A549 treated with RU486 at 1 μM for 4 hours (cell line): ENCODE measurements at places on chromosomes 12 and 14. TPM values are rescaled to one million over a fixed set of nuclear protein-coding genes. Genes with fewer than 3 reads are reported as not detected.

ANO4 gene
- 0.09 to 0.33 TPM (median 0.17 TPM) in 4 of 5 replicates, not detected in the other for total RNA-seq

ASCL1 gene
- not detected in 5 replicates for total RNA-seq

RNF212B gene
- total RNA-seq: not detected in 5 replicates

SPIC gene
- not detected in 5 replicates for total RNA-seq

KRT72 gene
- not detected in 5 replicates for total RNA-seq

ADAM21 gene
- 0.07 TPM in 1 of 5 replicates, not detected in the others for total RNA-seq

IFNG-AS1 gene
- total RNA-seq: not detected in 5 replicates

AQP6 gene
- total RNA-seq: not detected in 5 replicates

TAS2R30 gene
- not detected in 5 replicates for total RNA-seq

SERPINA1 gene
- total RNA-seq: 0.45 to 3.1 TPM (median 0.61 TPM) in 5 replicates

EIF2S3B gene
- total RNA-seq: 0.28 to 0.60 TPM (median 0.46 TPM) in 5 replicates

GALNT9 gene
- 3.2 to 7.4 TPM (median 6.5 TPM) in 5 replicates for total RNA-seq

TMEM30B gene
- 0.10 to 0.33 TPM (median 0.22 TPM) in 5 replicates for total RNA-seq

MFAP5 gene
- 0.17 to 0.36 TPM (median 0.26 TPM) in 3 of 5 replicates, not detected in the others for total RNA-seq

NANOG gene
- total RNA-seq: not detected in 5 replicates

MYG1 gene
- 74.9 to 114 TPM (median 93.0 TPM) in 5 replicates for total RNA-seq

MYL2 gene
- total RNA-seq: 0.25 to 0.27 TPM in 2 of 5 replicates, not detected in the others

CLEC14A gene
- not detected in 5 replicates for total RNA-seq

HRK gene
- 0.43 to 0.78 TPM (median 0.62 TPM) in 5 replicates for total RNA-seq

E2F7 gene
- 6.3 to 8.3 TPM (median 7.9 TPM) in 5 replicates for total RNA-seq

RTN1 gene
- 0.06 TPM in 1 of 5 replicates, not detected in the others for total RNA-seq

PTPRO gene
- 0.05 to 0.08 TPM in 2 of 5 replicates, not detected in the others for total RNA-seq

NEUROD4 gene
- total RNA-seq: not detected in 5 replicates

RTL1 gene
- total RNA-seq: 0.26 to 0.34 TPM (median 0.27 TPM) in 5 replicates

WNT5B gene
- total RNA-seq: 1.3 to 2.3 TPM (median 2.1 TPM) in 5 replicates

MYO1H gene
- not detected in 5 replicates for total RNA-seq

OTOGL gene
- 0.02 TPM in 1 of 5 replicates, not detected in the others for total RNA-seq

IAPP gene
- not detected in 5 replicates for total RNA-seq

LMBR1L gene
- 11.4 to 17.1 TPM (median 12.8 TPM) in 5 replicates for total RNA-seq

ADCY6 gene
- 10.1 to 16.3 TPM (median 15.7 TPM) in 5 replicates for total RNA-seq

SERPINA9 gene
- total RNA-seq: not detected in 5 replicates

KRT75 gene
- total RNA-seq: 0.11 to 0.35 TPM (median 0.24 TPM) in 5 replicates

SRSF9 gene
- 185 to 248 TPM (median 226 TPM) in 5 replicates for total RNA-seq

BICDL1 gene
- 2.3 to 4.5 TPM (median 4.1 TPM) in 5 replicates for total RNA-seq

PLXNC1 gene
- 0.02 to 0.12 TPM (median 0.08 TPM) in 4 of 5 replicates, not detected in the other for total RNA-seq

CLEC1B gene
- total RNA-seq: not detected in 5 replicates

PTPN21 gene
- 6.0 to 9.1 TPM (median 8.0 TPM) in 5 replicates for total RNA-seq

NDUFB1 gene
- 314 to 463 TPM (median 357 TPM) in 5 replicates for total RNA-seq

CLEC2B gene
- 1.4 to 2.0 TPM (median 1.7 TPM) in 5 replicates for total RNA-seq

GALNT8 gene
- not detected in 5 replicates for total RNA-seq

SERPINA4 gene
- not detected in 5 replicates for total RNA-seq

DNAJC22 gene
- 17.9 to 22.7 TPM (median 21.7 TPM) in 5 replicates for total RNA-seq

ACSS3 gene
- total RNA-seq: not detected in 5 replicates

ACSM4 gene
- total RNA-seq: not detected in 5 replicates
